ENCODE measurements at places on chromosomes 4 and X.

- DNase-seq = no peak
These were observed 461 bp upstream of the SLC9A6 start for GRCh38 chrX:135984791-135985156.

- DNase-seq = no peak
These were observed 39.3 kb downstream of the AFM start for GRCh38 chr4:73520821-73521220.

- DNase-seq = no peak
These were observed 203.1 kb downstream of the RBM46 start for GRCh38 chr4:154984148-154984547.

GRCh38 chrX:94455782-94456181 is 781.8 kb downstream of the FAM133A start:
- DNase-seq = no peak

GRCh38 chrX:1249101-1249887 is 19.3 kb upstream of the CSF2RA start:
- DNase-seq = no peak

DNA sequence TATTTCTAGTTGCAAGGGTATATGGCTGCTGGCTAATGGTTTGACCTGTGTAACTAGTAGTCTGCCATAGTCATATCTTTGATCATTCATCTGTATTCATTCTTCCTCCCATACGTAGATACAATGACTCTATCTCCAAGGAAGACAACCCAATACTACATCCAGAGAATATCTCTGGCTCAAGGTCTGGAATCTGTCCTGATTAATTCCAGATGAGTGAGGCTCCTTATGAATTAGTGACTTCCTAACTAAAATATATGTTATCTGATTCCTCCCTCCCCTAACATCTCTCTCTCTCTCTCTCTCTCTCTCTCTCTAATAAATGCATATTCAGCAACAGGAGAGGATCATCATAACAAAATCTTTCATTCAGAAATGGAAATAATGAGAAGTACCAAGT is 641.5 kb downstream of the FAT4 start:
- no peak for DNase-seq

- DNase-seq = no peak
These were observed 60.8 kb downstream of the EGF start for GRCh38 chr4:109973529-109973905.
